ENCODE measurements at places on chromosomes 16 and 17.

- no peak for DNase-seq
These were observed 3.0 kb downstream of the RHBDF2 start for GRCh38 chr17:76497979-76498875.

DNA sequence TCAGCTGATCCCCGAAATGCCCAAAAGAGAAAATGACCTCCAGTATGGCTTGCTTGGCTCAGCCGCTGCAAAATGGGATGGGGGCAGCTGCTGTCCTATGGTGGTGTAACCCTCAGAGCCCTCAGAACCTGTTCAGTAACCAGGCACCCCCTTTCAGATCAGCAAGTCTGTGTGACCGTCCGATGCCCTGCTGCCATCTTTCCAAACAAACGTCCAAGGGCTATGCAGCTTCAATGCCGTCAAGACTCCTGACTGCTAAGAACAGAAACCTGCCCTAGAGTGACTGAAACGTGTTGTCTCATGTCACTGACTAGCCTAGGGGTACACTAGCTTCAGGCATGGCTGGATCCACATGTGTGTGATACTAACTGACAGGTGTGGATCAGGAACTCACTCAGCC, 70.4 kb downstream of the GNAO1 start:
- DNase-seq = peak; percentile 61

DNA sequence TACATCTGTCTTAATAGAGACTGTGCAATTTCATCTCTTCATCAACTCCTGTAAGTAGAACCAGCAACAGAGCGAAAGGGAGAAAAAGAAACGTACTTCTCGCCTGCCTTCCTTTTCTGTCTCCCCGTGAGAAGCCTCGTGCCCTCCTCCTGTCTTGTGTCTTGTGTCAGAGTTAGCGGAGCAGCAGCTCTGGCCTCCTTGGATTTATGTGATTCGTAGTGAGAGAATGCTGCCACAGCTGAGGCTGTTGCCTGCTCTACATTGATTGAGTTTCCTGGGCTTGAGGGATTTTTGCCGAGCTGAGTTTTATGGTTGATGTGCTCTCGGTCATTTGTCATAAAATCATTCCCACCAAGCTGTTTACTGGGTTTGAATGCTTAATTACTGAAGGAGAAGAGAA, 579.1 kb upstream of the RBFOX1 start:
- DNase-seq = no peak

DNA sequence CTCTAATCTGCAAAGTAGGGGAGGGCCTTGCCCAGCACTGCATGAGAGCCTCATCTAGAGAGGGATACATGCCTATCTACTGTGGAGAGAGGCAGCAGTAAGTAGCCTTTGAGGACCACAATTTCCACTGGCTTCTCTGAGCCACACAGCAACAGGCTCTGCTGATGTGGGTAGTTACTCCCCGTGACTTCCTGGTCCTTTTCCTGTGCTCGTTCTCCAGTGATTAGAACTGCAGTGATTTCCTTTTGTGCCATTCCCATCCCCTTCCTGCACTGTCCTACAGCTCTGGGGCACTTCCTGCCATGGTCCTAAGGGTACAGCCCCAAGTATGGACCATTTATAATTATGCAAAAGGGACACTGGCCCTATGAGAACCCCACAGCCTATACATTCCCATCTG, 3.0 kb downstream of the PLSCR3 start:
- no peak for DNase-seq

- no peak for DNase-seq
These were observed 313.3 kb upstream of the XYLT1 start for GRCh38 chr16:17784073-17784472.

GRCh38 chr16:50901062-50901461, 159.2 kb downstream of the CYLD start:
- DNase-seq = no peak

DNA sequence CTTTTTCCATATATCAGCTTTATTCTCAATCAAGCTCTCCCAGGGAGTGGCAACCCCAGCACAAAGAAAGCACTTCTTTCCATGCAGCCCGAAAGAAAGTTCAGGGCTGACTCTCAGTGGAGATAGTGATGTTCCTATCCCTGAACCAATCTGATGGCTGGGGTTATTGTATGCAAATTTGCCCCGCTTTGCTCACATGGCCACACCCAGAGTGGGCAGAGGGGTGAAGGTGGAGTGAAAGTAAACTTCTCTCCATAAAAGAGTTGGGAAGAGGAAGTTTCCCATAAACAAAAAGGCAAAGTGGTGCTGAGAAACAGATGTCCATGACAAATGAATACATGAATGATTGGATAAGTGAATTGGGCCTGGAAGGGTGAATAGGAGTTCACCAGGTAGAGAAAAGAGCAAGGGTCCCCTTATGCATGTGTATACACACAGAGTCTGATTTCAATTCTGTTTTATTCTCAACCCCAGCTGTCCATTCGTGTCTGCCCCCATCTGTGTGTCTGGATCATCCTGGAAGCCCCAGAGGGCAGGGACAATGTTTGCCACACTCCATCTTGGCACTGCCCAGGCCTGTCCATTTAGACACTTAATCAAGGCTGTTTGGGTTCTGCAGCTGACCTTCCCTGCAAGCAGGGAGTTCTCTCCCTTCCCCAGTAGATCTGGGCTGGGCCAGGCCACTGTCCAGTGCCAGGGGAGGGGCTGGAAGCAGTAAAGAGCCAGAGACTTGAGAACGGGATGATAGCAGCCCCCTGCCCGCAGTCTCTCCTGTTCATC, 14.1 kb upstream of the NGFR start:
- DNase-seq = no peak

DNA sequence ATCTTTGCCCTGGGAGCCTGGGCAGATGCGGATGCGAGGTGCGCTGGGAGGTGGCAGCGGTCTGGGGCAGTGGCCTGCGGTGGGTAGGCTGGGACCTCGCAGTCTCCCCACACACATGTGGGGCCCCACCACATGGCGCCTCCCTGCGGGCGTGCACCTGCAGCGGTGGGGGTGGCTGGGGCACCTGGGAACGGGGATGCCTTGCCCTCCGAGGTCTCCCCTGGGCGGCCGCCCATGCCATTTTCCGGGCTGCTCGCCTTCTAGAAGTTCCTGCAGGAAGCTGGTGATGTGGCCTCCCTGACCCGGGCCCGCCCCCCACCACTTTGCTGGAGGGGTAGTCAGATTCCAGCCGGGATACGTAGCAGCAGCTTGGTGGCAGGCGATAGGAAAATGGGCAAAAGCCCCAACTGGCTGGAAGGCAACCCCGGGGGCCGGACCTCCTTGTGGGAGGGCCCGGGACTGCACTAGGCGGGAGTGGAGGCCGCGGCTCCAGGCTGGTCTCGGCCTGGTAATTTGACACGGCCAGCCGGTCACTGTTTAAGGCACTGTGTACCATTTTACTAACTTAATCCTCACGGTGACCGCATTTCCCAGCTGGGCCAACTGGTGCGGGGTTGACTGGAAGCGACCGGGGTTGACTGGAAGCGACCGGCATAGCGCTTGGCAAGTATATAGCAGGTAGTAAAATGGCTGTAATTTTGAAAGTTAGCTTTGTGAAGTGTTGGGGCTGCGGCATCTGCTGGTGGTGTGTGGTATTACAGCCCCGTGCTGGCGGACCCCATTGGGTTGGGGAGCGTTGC, 38.5 kb downstream of the IGF2BP1 start:
- peak; percentile 81 for DNase-seq

DNA sequence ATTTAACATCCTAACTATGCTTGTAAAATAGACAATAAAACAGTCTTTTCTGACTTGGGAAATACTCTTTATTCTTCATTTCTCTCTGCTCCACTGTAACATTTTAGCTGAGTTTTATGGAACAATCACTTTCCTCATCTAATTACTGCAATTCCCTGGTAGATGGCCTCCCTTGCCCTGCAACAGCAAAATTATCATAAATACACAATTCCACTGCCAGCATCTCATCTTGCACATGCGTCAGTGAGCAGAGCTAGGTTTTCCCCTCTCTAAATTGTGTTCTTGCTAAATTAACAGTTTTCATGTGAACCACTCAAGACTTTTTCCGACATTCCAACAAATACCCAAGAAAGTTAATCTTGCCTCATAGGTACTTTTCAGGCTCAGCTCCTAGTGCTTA, 920.9 kb upstream of the GOT2 start:
- DNase-seq = no peak

DNA sequence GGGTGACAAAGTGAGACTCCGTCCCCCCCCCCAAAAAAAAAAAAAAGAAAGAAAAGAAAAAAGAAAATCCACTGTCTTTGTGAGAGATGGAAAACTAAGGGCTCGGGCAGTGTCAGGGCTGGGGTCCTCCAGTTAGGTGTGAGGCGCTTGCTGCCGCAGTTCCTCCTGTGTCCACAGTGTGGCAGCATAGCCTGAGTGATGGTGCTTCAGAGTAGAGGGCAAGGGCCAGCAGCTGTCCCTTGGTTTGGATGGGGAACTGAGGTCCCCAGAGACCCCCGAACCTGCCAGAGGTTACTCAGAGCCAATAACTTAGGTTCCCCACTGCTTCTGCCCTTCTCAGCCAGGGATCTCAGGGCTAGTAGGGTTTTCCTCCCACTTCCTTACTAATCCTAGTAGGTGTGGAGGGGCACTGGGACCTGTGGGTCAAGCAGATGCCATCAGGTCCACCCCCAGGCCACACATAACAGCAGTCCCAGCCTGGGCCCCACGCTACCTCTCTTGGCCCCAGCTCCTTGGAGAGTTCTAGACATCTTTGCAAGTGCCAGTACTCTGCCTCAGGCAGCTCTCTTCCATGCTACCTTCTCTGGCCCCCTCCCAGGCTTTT, 7.9 kb upstream of the LLGL1 start:
- DNase-seq = peak; percentile 81

GRCh38 chr17:31792007-31792585, 66.9 kb downstream of the COPRS start:
- no peak for DNase-seq

- DNase-seq = no peak
These were observed 1.4 kb downstream of the COTL1 start for GRCh38 chr16:84616515-84616914.

GRCh38 chr17:50297407-50297865, 23.2 kb downstream of the TMEM92 start:
- peak; percentile 86 for DNase-seq

- DNase-seq = no peak
These were observed 27.8 kb downstream of the ZC3H18 start for GRCh38 chr16:88597856-88598491.

- no peak for DNase-seq
These were observed 9.7 kb downstream of the HNF1B start for GRCh38 chr17:37735165-37735564.

DNA sequence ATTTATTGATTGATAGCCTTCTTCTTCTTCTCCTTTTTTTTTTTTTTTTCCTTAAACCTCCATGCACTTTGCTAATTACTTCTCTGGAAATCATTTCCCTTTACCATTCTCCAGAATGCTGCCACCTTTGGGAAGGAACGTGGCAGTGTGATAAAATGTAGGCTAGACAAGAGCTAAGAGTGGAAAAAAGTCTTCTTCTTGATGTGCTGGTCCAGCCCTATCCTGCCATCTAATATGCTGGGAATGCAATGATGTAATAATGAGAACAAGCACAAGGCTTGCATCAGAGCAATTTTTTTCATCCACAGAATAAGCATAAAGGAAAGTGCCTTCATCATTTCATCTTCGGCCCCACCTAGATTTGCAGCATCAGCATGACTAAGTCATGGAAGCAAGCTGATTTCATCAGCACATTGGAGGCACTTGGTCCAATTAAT, 128.7 kb upstream of the ZFHX3 start:
- DNase-seq = no peak

DNA sequence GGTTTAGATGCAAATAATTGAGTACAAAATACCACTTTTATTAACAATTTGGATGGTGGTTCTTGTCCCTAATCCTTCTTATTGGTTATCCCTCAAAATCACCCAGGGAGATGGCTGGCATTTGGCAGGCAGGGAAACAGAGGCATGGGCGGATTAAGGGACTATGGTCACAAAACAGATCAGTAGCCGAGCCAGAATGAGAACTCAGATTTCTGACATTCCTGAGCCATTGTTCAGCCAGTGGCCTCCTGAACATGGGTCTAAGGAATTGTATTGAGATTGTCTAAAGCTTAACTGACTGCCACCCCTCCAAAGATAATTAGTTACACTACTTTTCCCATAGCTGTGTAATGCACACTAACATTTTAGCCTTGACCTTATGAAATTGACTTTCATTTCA, 88.4 kb downstream of the CHD9NB start:
- DNase-seq = no peak

- no peak for DNase-seq
These were observed 131.3 kb downstream of the KCNJ18 start for GRCh38 chr17:21823643-21824042.

DNA sequence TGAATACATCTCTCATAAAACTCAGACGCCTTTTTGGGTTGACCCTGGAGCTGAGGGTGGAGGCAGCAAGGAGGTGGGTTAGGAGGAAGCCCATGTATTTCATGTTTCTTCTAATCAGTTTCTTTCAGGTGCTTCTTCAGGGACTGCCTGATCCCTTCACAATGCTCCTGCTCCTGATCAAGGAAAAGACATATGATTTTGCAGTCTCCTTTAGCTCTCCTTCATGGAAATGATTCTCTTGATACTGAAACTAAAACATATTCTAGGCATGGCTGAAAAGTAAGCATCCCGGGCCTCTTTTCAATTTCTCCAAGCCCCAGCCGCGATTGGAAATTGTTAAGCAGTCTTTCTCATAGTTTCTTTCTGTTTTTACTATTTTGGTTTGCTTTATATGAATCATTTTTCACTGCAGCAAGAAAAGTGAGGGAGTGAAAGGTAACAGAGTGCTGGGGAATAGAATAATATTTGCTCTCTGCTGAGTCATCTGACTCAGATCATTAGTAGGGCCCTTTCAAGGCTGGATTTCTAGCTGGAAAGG, 730.7 kb downstream of the CDH11 start:
- DNase-seq = no peak

- DNase-seq = no peak
These were observed 21.2 kb downstream of the USP43 start for GRCh38 chr17:9666461-9667050.

- DNase-seq = no peak
These were observed 52.8 kb downstream of the NTN1 start for GRCh38 chr17:9074131-9074530.

DNA sequence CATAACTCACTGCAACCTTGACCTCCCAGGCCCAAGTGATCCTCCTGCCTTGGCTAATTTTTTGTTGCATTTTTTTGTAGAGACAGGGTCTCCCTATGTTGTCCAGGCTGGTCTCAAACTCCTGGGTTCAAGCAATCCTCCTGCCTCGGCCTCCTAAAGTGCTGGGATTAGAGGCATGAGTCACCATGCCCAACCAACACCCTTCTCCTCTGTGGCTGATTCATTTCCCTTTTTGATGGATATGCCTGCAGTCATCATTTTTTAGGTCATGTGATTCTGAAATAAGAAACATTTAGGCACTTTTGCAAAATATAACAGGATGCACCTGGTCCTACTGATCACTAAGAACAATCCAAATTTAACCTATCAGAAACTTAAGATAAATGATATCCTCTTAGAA, 44.0 kb upstream of the YPEL2 start:
- DNase-seq = no peak

- no peak for DNase-seq
These were observed 2.9 kb upstream of the AOC3 start for GRCh38 chr17:42848093-42848492.
